ENCODE measurements at places on chromosomes 12 and 14.

DNA sequence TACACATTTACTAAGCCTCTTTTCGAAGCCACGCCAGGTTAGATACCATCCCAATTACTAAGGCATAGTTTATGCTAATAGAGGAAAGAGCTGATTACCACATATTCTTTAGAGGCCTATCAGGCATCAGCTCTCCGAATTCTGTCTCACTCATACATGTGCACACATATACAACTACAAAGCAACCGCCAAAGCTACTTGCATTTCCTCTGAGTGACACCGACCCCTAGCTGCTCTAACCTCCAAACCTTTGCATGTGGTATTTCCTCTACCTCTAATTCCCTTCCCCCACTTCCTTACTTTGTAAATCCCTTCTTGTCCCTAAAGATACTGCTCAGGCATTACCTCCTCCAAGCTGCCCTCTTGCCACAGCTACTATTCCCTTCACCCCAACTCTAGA is 107.2 kb downstream of the DUSP6 start:
- no peak for DNase-seq

DNA sequence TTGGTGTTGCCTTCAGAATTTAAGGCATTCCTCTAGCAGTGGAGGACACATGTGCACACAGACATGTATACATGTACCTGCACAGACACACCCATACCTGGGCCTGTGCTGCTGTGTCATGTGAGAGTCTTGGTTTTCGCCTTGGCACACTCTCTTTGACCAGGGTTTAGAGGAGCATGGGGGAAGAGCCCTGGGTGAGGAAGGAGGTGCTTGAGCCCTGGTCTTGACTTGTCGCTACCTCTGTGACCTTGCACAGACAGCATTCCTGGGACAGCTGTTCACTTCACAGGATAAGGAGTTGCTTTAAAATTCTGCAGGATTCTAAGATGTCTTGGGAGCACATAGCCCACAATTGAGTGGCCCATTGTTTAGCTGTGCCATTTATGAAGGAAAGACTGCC is 94.7 kb downstream of the DDX51 start:
- no peak for DNase-seq

DNA sequence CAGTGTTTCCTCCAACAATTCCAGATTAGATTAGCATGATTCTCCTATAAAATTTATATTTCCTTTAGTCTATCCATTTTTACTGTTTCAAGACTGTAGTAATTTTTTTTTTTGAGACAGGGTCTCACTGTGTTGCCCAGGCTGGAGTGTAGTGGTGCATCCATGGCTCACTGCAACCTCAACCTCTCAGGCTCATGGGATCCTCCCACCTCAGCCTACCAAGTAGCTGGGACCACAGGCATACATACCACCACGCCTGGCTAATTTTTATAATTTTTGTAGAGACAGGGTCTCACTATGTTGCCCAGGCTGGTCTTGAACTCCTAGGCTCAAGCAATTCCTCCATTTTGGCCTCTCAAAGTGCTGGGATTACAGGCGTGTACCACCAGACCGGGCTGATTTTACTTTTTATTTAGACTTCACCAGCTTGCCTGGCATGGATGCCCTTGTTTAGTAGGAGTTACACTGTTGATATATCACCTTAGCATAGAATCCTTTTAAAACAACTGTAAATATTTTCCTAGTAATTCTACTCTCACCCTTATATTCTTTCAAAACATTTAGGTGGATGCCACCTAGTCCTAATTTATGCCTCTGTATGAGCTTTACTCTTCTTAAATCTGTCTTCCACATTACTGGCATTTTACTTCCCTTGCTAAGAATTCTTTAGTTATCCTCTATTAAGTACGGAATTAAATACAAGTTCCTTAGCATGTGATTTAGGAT is 55.8 kb upstream of the LIMA1 start:
- DNase-seq, result no peak

- DNase-seq, result no peak
Measured at GRCh38 chr14:30138567-30138966, 210.9 kb upstream of the PRKD1 start.

- DNase-seq, result no peak
Measured at GRCh38 chr14:22226381-22226780, 362.6 kb downstream of the DAD1 start.

DNA sequence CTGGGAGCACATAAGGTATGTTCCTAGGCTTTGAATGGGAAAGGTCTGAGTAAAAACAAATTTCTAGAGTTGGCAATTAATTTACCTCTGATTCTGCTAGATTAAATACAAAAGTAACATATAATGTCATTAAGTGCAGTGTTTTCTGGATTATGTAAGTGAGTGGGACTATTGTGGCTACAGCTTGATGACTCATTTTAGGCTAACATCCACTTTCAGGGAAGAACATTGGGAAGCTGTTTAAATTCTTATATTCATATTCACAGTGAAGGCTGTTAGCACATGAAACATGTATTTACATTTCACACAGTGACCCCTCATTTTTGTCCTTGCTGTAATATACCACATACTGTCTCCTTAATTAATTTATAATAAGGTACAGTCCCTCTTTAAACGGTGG is 13.2 kb upstream of the BMAL2 start:
- DNase-seq, result no peak
